ENCODE measurements at places on chromosomes 16 and 17.

DNA sequence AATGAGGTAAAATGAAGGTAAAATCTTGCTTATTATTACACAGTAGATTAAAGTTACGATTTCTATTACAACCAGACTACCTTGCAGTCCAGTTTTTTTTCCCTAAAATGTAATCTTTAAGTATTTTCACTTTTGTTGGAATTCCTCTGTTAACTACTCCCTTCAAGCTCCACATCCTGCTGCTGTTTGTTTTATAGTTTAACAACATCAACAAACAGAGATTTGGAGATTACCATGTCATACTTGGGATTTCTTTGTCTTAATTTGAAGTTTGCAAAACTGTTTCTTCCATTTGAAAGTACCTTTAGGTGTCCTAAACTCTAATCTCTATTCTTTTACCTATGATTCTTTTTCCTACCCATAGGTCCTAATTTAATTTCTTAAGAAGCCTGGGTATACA, 83.3 kb downstream of the ABHD15 start:
- DNase-seq = no peak

DNA sequence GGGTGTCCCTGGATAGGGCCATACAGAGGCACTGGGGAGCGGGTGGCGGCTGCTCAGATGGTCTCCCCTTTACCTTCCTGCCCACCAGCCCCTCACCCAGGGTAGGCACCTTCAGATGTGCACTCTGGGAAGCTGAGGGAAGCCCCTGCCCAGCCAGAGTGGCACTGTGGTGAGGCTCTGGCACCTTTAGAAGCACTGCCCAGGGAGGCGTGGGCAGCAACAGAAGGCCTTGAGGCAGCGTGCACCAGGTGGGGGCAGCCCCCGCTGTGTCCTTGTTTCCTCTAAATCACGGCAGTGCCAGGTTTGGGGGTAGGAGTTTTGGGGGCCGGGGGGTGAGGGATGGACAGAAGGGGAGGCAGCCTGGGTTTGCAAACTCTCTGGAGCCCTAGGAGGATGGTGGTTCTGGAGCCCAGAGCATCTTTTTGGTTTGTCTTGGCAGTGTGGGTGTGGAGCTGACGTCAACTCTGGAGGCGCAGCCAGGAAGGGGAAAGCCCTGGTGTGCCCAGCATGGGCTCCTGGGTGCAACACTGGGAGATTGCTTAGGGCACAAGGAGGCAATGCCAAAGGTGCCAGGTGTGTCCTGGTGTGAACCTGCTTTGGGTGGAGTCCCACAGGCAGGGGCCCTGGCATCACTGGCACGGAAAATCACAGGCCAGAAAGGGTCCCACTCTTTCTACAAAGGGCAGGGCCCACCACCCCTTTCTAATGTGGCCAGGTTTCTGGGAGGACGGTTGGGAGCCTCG, 23.1 kb upstream of the CDC42EP4 start:
- DNase-seq = no peak

GRCh38 chr16:27113341-27113841, 46.7 kb downstream of the C16orf82 start:
- DNase-seq = no peak

DNA sequence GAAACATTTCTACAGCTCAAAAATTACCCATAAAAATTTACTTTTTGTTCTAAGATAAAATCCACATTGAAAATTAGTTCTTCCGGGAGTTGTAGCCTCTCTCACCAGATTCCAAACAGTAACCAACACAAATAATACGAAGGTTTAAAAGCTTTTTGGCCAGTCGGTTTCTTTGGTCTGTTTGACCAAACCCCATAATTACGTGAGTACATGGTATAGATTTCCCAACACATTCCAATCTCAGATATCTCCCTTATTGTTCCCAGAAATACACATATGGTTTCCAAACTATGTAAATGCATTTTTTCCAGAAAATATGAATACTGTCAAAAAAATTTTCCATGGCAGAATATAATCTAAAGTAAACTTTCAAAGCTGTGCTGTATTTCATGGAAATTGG, 722.0 kb downstream of the KCNJ2 start:
- DNase-seq = no peak

DNA sequence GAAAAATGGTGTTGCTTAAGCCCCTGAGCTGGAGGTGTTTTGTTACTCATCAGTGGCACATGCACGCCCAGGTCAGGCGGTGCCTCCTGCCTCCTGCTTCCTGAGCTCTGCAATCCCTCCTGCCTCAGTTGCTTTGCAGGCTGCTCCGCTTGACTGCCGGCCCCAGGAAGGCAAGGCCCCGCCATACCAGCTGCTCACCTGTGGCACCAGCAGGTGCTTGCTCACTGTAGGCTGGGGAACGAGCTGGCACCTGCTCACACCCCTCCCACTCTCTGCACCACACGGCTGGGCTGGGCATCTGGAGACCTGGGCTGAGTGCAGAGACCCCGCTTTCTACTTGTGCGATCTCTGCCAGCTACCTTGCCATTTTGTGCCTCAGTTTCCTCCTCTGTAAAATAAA, 200.2 kb downstream of the RBFOX3 start:
- no peak for DNase-seq

DNA sequence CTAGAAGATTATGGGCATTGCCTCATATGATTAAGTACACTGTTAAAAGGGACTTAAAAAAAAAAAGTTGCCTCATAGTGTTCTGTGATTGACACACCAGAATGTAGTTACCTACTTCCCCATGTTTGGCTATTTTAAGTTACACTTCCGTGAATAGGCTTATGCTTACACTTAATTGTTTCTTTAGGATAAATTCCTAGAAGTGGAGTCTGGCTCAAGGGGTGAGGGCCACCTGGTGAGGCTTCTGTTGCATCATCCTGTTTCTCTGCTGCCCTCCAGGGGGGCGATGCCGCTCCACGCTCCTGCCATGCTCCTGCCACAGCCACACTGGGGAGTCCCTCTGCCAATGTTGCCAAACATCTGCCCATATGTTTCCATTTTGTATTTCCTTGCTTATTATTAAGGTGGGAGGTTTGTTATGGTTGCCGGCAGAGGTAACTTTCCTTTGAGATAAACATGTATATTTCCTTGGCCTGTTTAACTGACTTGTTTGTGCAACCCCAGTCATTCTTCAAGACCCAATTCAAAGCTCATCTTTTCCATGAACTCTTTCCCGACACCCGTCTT, 73.1 kb downstream of the KSR1 start:
- peak; percentile 98 for DNase-seq

GRCh38 chr17:1661045-1661444, 11.4 kb upstream of the RILP start:
- no peak for DNase-seq

GRCh38 chr17:44921122-44921882, 6.0 kb upstream of the GFAP start:
- DNase-seq = no peak

GRCh38 chr16:3150346-3151218, 15.8 kb downstream of the ZNF213 start:
- peak; percentile 100 for DNase-seq
